ENCODE measurements at places on chromosomes 5 and 9. TPM values are rescaled to one million over a fixed set of nuclear protein-coding genes. Genes with fewer than 3 reads are reported as not detected.

GRCh38 chr5:139431706-139432105, 7.6 kb downstream of the DNAJC18 start:
- no peak for DNase-seq

DNA sequence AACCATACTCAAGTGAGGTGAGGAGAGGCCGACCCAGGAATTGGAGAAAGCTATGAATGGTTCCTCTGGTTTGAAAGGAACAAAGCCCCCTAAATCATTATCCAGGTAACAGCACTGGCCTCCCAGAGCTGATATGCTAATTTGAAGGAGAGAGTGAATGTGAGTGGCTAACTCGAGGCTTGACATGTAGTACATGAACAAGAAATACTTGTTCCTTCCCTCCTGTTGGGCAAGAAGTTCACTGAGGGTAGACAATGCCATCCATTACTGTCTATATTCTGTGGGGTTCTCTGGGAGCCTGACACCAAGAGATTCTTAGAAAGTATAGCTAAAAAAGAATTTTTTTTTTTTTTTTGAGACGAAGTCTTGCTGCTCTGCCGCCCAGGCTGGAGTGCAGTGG, 32.5 kb upstream of the ZNF354A start:
- DNase-seq: no peak

GRCh38 chr5:105817416-105817815, 1853.3 kb downstream of the EFNA5 start:
- no peak for DNase-seq

DNA sequence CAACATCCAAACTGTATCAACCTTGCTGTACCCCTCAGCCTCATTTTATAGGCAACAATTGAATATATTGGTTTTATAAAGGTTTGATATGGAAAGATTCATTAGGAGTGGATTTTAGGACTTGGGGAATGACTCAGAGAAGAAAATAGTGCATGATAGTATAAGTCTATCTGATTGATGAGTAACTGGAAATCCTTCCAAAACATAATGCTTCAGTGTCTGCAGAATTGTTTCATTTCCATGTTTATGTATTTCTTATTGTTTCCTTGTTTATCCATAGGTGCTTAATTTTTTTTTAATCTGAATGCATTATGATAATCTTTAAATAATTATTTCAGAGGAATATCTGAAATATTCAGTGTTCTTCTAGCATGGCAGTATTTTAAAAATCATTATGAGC, 12.6 kb downstream of the JAK2 start:
- DNase-seq: no peak

GRCh38 chr9:5869315-5870019, 21.2 kb upstream of the MLANA start:
- no peak for DNase-seq

GRCh38 chr5:101080462-101081240, 177.6 kb upstream of the ST8SIA4 start:
- DNase-seq: no peak

DNA sequence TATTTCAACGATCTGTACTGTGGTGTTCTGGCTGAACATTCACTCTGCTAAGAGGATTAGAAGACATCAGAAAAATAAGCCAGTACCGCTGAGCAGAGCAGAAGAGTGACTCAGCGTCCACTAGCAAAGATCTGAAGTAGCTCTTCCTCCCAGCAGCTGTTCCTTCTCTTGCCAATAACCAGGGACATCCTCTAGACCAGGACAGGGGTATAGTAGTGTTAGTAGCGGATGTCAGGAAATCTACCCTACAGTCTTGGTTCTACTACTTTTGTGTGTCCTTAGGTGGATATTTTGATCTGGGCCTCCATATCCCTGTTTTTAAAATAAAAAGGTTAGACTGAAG, 103.6 kb downstream of the TSSK1B start:
- no peak for DNase-seq

DNA sequence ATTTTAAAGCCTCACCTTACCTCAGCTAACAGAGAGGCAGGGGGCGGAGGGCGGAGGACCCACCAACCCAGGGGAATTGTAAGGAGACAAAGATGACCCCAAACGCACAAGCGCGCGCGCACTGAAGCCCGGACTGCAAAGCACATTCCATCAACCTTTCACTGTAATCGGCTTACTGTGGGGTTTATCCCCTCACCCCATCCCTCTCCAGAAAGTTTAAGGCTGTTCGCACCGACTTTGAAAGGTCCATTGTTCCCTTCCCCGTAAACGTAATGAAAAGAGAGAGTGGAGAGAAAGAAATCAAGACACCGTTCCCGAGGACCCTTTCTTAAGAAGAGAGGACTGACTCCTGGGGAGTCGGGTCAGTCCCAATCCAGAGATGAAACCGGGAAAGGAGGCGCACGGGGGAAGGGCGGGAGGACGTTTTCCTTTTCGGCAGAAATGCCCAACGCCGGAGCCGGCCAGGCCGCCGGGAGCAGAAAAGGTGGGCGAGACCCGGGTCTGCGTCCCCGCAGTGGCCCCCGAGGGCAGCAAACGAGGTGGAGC, 464 bp downstream of the CEMIP2 start:
- no peak for DNase-seq

DNA sequence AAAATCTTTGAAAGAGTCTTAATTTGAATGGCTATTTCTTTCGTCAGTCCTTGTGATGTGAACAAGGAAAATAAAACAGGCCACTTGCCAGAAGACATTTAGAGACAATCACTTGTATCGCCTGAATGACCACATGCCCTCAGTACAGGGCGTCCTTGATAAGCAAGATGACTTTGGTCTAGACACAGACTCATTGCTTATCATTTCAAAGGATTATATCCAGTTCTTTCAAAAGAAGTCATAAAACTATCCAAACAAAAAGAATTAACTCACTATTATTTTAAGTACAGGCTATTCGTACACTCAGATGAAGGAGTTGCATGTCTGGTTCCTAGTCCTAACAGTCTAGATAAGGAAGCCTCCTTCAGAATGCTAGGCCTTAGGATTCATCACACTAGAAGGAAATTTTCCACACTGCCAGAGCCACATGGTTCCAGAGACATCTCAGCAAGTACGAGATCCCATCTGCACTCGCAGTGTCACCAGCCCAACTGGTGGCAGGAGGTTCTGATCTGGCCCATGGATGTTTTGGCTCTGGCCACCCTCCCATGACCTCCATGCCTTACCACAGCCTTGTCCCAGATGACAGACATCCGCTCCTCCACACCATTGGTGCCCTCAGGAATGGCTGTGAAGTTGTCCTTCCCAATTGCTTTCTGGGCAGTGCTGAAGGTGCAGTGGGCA, 109.6 kb downstream of the DPYSL3 start:
- no peak for DNase-seq

DNA sequence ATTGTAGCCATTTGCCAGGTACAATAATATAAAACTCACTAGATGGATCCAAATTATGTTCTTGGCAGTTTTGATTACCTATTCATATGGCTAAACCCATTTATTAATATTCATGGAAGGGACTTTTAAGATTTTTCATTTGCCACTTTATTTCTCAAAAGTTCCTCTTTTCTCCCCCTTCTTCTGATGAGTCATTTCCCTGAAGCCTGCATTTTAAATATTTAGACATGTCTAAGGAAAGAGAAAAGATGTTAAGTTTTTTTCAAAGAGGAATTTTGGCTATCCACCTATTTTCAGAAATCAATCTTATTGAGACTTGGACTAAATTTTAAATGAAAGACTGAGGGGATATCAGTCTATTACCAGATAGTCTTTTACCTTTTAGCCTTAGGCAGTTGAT, 1189.4 kb downstream of the EFNA5 start:
- no peak for DNase-seq

GRCh38 chr5:91956738-91957137, 573.6 kb upstream of the ARRDC3 start:
- no peak for DNase-seq

GRCh38 chr5:176394881-176395675, 6.5 kb downstream of the HIGD2A start:
- DNase-seq: no peak

GRCh38 chr5:122774519-122774860, 390 bp upstream of the SNX2 start:
- DNase-seq: no peak

DNA sequence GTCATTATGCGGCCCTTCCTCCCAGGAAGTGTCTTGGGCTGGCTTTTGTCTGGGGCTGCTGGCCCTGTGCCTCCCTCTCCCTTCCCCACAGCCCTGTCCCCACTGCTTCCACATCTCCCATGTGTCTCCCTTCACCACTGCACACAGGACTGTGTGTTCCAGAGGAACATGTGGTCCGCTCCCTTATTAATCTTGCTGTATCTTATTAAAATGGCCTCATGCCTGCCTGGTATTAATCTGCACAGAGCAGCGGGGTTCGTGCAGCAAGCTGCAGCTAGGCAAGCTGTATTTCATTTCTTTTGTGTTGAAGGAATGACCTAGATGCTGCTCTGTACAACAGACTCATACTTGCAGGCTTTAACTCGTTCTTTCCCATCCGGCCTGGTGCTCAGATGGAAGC, 130.5 kb downstream of the SPOCK1 start:
- DNase-seq: no peak

- DNase-seq: no peak
Measured at GRCh38 chr9:100488177-100488576, 15.2 kb downstream of the TMEFF1 start.

- no peak for DNase-seq
Measured at GRCh38 chr9:81321551-81321950, 367.8 kb downstream of the TLE1 start.

GRCh38 chr9:19926774-19927173, 137.9 kb upstream of the SLC24A2 start:
- no peak for DNase-seq

DNA sequence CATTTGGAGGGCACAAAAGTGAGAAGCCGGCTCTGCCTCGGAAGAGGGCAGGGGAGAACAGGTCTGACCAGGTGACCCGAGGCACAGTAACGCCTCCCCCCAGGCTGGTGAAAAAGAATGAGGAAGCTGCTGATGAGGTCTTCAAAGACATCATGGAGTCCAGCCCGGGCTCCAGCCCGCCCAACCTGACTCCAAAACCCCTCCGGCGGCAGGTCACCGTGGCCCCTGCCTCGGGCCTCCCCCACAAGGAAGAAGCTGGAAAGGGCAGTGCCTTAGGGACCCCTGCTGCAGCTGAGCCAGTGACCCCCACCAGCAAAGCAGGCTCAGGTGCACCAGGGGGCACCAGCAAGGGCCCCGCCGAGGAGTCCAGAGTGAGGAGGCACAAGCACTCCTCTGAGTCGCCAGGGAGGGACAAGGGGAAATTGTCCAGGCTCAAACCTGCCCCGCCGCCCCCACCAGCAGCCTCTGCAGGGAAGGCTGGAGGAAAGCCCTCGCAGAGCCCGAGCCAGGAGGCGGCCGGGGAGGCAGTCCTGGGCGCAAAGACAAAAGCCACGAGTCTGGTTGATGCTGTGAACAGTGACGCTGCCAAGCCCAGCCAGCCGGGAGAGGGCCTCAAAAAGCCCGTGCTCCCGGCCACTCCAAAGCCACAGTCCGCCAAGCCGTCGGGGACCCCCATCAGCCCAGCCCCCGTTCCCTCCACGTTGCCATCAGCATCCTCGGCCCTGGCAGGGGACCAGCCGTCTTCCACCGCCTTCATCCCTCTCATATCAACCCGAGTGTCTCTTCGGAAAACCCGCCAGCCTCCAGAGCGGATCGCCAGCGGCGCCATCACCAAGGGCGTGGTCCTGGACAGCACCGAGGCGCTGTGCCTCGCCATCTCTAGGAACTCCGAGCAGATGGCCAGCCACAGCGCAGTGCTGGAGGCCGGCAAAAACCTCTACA, 11.8 kb downstream of the QRFP start:
- DNase-seq: no peak

- no peak for DNase-seq
Measured at GRCh38 chr9:5866685-5867084, 24.0 kb upstream of the MLANA start.

DNA sequence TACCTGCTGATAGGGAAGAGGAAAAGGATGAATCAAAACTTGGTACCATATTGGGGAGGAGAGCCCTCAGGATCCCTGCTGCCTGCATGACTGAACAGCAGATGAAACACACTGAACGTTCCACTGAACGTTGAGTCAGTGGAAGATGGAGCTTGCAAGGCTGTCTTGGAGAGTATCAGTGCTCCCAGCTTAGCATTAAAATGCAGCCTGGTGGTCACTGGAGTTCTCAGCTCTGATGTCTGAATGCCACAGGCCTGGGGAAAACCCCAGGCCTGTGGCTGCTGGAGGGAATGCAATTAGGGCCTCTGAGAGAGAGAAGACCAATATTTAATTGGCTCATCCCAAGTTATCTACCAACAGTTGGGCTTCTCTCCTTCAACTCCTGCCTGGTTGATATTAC, 54.5 kb downstream of the PDE4D start:
- no peak for DNase-seq

DNA sequence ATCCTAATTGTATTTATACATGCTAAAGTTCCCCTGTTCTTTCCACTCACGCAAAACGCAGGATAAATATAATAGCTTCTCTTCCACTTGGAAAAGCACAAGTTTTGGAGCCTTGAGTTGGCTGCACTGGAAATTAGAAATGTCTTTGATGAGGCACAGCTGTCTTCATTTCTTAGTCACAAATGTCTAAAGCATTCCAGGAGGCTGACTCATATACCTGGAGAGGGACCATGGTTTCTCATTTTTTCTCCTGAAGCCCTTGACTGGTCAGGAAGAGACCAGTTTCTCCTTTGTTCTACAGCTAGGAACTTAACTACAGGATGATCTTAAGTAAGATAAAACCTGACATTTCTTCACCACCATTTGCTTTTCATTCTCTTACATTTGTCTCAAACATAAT, 16.2 kb downstream of the MTX3 start:
- DNase-seq: no peak

DNA sequence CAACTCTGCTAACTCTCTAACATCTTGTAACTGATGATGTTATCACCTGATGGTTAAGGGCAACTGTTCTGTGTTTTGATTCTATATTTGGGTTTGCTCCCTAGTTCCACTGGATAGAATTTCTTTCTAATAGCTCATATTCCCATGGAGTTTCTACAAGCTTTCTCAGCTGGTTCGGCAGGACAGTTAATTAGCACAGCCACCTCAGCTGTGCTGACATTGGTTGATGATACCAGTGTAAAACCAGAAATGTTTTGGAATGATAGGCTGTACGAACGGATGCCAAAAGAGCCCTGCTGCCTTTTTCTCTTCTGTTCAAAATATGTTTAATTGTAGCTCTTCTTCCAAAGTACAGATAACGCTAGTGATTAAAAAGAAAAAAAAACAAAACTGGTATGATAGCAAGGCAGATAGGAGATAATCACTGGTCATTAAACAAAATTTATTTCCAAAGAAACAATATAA, 440.5 kb upstream of the ZNF608 start:
- no peak for DNase-seq

DNA sequence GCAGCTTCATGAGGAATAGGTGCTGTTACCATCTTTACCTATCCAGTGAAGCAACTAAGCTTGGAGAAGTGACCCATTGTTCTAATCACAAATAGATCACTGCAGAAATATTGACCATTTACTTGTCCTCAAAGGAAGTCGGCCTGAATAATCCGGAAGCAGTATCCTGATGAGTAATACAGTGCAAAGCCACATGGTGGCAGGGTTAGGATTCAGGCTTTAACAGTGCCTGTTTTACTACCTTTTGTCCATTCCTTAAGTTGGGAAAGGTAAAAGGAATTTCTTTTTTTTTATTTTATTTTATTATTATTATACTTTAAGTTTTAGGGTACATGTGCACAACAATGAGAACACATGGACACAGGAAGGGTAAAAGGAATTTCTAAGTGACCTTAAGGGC, 336.3 kb downstream of the KDM4C start:
- DNase-seq: no peak

Gene PTGES2
- 37.9 TPM for polyA plus RNA-seq

Gene OLFM1
- 3.3 TPM for polyA plus RNA-seq

Gene SH3RF2
- polyA plus RNA-seq: 5.4 TPM

Gene HAPLN1
- polyA plus RNA-seq: 9.7 TPM

Gene PRR16
- 1.7 TPM for polyA plus RNA-seq

Gene LCN1
- not detected for polyA plus RNA-seq

Gene LCP2
- 3.9 TPM for polyA plus RNA-seq

Gene ECM2
- polyA plus RNA-seq: 14.9 TPM

Measured in left kidney (tissue), 8 donors.